ENCODE measurements at places on chromosomes 4 and X.

DNA sequence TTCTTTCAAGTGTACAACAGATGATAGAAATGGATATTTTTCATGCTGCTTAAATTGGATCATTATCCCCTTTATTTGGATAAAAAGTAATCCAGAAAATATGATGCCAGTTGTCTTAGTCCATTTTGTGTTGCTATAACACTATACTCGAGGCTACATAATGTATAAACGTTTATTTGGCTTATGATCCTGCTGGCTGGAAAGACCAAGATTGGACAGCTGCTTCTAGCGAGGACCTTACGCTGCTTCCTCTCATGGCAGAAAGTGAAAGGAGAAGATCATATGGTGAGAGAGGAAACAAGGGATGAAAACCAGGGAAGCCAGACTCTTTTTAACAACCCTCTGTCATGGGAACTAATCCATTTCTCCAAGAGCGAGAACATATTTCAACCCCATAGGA is 102.7 kb downstream of the TRAM1L1 start:
- DNase-seq = no peak

GRCh38 chrX:25534091-25534490 is 518.3 kb upstream of the ARX start:
- DNase-seq = no peak

GRCh38 chrX:125522752-125523151 is 203.1 kb downstream of the TEX13C start:
- DNase-seq = no peak

DNA sequence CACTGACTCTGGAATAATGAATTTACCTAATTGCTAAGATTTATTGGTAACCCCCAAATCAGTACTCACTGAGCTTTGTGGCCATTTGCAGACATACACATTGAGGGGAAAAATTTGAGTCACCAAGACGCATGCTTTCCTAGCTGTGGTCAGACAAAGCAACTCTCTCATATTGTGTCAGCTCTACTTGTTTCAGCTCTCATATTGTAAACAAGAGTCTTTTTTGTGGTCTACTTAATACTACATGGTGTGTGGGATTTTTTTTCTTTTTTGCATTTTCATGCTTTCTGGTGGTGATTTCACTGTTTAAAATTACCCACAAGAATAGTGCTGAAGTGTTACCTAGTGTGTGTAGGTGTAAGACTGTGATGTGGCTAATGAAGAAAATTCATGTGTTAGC is 428.2 kb upstream of the GALNT7 start:
- no peak for DNase-seq

GRCh38 chr4:151905197-151905596 is 144.4 kb upstream of the GATB start:
- no peak for DNase-seq

DNA sequence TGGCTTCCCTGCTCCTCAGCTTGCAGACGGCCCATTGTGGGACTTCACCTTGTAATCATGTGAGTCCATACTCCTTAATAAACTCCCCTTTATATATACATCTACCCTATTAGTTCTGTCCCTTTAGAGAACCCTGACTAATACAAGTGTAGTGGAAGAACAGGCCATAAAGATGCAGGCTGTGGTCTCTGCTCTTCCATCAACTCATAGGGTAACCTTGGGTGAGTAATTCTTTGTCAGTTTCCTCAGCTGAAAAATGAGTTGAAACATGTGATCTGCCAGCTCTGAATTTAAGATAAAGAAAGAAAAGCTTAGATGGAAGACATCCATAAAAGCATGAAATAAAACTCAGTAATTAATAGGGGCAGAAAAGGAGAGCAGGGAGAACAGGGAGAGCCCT is 103.6 kb downstream of the ENOX2 start:
- peak; percentile 11 for DNase-seq

- DNase-seq = no peak
These were observed 9.7 kb downstream of the BOD1L1 start for GRCh38 chr4:13617801-13618200.

- no peak for DNase-seq
These were observed 128.0 kb downstream of the PPA2 start for GRCh38 chr4:105345838-105346237.

- DNase-seq = peak; percentile 67
These were observed at the start of gene CCDC149 for GRCh38 chr4:24912252-24913118. CCDC149 (minus strand) TSS chr4:24913042; CDS start chr4:24912864, 178 bp downstream.

DNA sequence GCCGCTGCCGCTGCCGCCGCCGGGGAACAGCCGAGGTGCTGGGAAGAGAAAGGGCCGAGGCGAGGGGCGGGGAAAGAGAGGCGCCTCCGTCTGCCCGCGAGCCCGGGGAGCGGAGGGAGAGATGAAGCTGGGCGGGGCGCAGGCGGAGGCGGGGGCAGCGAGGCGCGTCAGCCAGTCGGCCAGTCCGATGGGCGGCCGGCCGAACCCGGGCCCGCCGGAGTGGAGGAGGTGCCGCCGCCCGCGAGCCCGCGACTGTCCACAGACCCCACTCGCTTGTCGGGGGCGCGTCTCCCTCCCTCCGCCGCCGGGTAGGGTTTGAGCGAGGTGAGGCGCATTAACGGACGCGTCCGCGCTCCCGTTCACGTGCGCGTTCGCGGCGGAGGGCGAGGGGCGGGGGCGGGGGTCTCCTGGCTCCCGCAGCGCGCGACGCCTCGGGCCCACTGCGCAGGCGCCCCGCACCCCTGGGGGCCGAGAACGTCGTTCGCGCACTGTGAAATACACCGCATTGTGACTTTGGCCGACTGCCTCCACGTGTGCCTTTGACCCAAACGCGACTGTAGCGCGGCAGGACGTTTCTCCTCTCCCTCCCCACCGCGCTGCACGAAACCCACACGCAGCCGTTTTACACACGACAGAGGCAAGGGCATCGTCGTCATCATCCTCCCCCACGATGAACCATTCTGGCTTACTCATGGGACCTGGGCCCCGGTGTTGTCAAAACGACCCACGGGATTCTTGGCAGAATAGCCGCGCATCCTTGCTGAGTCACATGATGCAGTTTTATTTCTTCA is at the start of gene NUDT11:
NUDT11 (minus strand) TSS at position 92 of the 791 bp plus-strand sequence. CDS start 148 bp downstream, outside the sequence.
- peak; percentile 60 for DNase-seq

GRCh38 chrX:125954236-125954635 is 211.9 kb downstream of the DCAF12L2 start:
- DNase-seq = no peak

DNA sequence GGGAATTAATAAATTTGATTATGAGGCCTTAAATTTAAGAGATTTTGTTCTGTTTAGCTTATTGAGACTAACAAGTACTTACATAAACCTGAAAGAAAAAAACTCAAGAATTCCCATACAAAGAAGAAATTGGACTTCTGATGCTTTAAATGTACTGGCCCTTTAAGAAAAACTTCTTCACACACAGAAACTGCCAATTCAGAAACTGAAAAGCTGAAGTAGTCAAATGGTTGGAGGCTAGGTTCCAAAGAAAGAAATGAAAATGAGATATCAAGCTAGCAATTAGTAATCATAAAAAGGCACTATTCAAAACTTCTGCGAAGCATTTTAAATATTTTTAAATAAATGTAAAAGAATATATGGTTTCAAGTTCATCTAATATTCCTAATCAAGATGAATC is 151.3 kb downstream of the THOC2 start:
- no peak for DNase-seq

DNA sequence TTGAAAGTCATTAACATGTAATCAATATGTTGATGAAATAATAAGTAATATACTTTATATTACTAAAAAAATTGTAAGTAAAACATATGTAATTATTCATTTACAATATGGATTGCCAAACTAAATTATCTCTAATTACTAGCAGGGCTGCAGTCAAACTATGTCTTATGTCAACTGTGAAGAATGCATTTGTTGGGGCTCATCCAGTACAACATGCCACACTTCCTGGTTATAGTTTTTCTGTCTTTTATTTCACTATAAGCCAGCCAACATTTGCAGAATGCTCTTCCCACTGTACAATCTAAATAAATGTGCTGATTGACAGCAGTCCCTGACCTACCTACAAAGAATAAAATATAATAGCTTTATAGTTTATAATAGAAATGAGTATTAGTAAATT is 975.4 kb upstream of the NDST4 start:
- no peak for DNase-seq

DNA sequence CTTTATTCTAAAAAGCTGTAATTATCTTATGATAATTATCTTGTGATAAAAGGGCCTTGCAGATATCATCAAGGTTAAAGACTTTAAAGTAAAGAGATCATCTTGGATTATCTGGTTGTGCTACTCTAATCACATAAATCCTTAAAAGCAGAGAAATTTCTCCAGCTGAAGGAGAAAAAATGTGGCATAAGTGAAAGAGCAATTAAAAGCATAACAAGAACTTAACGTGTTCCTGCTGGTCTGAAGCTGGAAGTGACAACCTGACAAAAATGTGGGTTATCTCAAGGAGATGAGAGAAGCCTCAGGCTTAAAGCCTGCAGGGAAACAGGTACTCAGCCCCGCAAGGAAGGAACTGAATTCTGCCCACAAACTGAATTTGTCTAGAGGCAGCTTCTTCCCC is 449.1 kb upstream of the NDST4 start:
- no peak for DNase-seq

GRCh38 chr4:183670251-183670650 is 11.2 kb downstream of the TRAPPC11 start:
- DNase-seq = no peak

DNA sequence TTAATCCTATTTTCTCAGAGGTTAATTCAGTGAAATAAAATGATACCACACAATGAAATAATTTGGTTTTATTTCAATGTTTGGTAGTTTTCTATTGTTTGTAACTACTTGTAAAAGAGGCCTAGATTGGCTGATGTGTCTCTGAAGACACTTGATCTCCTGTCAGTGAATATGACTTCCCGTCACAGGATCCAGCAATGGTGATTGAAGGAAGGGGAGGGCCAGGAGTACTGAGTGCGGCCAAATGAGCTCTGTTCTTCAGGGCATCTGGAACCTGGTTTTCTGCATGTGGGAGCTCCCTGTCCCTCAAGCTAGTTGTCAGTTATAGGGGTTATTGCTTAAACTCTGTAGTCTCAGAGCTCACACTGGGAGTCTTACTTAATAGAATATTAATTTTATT is 86.5 kb upstream of the OTUD4 start:
- no peak for DNase-seq

DNA sequence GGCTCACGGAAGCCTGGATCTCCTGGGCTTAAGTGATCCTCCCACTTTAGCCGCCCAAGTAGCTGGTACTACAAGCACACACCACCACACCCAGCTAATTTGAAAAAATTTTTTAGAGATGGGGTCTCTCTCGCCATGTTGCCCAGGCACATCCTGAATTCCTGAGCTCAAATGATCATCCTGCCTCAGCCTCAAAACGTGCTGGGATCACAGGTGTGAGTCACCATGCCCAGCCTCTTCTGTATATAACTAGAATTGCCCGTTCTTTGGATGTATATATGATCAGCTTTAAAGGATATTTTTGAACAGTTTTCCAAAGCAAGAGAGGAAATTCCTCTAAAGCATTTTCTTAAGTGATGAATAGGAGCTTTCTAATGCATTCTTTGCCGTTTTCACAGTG is 22.7 kb downstream of the ZFP42 start:
- no peak for DNase-seq

DNA sequence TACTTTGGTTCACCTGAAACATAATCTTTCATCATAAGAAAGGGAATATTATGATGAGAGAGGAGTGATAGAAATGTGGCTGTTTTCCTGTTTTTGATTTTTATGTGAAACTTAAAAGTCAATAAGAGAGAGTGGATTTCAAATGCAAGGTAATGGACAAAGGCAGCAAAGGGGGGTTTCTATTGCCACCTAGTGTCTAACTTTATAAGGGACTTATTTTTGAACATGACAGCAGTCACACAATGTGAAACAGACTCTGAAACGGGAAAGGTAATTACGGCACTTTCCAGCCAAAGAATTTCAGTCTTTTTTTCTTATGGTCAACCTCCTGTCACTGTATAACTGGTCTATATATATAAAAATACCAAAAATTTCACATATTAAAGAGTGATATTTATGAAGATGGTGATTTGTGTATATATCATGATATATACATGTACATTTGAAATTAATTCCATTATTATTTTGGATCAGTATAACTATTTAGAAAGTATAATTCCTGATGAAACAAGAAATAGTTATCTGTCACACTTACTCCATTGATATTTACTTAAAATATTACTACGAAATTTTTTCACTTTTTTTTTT is 127.1 kb downstream of the FBXO8 start:
- DNase-seq = peak; percentile 33

DNA sequence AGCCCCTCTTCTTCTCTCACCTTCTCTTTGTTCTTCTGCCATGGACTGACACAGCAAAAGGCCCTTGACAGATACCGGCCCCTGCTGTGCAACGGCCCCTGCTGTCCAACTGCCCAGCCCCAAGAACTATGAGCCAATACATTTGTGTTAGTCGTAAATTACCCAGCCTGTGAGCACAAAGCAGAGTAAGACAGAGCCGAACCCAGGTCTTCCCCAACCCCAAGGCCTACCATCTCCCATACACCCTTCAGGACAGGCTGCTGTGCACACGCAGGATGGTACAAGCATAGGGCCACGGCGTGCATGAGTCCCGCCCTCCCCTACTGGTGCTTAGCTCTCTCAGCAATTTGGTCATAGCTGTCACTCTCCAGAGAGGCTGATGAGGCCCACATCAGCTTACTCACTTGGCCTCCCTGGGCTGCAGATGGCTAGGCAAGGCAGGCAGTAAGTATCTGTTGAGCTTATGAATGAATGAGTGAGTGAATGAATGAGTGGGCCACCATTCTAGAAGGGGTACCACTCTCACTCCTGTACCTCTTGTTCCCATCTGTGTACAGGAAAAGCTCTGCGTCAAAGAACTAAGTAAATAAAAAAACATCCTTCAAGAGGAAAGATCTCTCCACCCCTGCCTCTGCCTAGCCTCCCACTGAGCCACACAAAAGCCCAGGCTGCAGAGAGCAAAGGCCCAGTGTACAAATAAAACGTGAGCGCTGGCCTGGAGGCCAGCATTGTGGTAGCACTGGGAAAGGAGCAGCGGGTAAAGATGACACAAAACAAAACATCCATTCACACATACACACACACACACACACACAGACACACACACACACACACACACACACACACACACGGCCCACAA is 13.9 kb downstream of the WDR1 start:
- no peak for DNase-seq

- peak; percentile 86 for DNase-seq
These were observed 982 bp downstream of the PDLIM5 start for GRCh38 chr4:94452476-94453371.

DNA sequence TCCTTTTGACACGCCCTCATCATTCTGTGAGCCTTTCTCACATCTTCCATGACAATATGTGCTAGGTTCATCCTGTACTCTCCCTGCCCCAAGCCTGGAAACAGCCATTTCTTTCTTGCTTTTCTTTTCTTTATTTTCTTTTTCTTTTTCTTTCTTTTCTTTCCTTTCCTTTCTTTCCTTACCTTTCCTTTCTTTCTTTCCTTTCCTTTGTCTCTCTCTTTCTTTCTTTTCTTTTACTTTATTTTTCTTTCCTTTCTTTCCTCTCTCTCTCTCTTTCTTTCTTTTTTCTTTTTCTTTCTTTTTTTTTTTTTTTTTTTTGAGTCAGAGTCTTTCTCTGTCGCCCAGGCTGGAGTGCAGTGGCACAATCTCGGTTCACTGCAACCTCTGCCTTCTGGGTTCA is 14.6 kb downstream of the PPP1R3F start:
- DNase-seq = no peak
